NCI-H187 treated with DMSO at 0.1 percent for 48 hours (cell line): ENCODE measurements at places on chromosomes 3 and 15.

- DNase-seq = no peak
These were observed 226.6 kb upstream of the IL12A start for GRCh38 chr3:159761848-159762635.

DNA sequence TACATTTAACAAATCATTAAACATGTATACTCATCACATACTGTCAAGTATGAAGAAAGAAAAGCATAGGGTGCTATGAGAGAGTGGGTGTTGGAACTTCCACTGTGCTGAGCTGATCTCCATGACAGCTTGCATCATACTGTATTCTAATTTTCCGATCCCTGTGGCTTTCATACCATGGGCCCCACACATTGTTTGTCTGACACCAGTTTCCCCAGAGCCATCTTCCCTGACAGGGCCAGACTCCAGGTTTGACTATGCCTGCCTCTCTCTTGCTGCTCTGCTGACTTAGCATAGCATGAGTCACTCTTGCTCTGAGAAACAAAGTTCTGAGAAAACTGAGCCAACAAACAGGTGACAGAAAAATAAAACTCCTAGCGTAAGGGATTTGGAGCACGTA is 37.0 kb upstream of the CASR start:
- DNase-seq = no peak

DNA sequence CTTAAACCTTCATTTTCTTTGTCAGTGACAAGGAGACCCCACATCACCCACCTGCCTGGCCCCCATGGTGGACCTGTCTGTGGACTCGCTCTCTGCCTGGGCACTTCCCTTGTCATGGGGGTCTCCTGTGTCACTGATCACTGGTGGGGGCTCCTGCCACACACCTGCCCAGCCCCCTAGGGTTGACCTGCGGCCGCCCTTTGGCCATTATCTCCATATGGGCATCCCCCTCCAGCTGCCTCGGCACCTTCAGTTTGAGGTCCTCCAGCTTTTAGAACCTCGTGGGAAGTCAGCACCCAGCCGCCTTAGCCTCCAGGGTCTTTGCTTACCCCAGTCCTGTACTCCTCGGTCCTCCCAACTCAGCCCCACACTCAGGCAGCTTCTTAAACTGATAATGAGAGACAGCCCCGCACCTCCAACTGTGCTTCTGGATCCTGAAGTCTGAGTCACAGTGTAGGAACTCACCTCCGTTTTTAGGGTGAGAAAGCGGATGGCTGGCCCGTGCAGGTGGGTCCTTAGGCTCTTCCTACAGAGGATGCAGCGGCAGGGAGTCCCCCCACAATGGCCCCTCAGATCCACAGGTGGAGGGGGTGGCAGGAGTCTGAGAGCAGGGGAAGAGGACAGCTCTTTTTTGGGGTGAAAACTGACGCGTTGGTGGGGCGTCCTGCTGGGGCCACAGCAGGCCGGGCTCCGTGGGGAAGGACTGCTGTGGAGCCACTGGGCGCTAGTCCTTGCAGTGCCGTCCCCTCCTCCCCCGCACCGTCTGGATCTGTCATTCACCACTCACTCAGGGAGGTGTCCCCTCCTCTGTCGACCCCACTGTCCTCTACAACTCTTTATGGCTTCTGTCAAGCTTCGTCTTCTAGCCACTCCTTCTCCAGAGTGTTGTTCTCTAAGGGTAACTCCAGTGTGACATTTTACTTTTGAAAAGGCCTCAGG is 8.7 kb upstream of the PRR23E start:
- DNase-seq = no peak

DNA sequence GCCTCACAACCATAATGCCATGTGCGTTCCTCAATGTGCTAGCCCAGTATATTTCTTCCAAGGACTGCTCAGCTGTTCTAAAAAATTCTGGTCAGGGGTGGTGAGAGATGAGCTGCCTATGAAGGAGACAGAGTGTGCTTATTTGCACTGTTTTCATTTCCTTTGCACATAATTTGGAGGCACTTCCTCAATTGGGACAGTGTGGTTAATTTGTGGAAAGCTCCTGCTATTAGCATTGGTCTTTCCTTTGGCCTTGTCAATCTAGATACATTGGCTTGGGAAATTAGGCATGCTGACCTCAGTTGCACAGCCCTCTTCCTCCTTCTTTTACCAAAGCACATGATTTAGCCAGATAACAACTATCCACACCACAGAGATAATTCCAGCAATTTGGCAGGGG is 9.4 kb downstream of the FAM81A start:
- no peak for DNase-seq

- no peak for DNase-seq
These were observed 38.0 kb downstream of the SHC4 start for GRCh38 chr15:48925714-48926223.

- no peak for DNase-seq
These were observed 10.9 kb upstream of the EHD4 start for GRCh38 chr15:41983221-41983620.
